Kidney (tissue), 22 donors: ENCODE measurements at places on chromosomes 5 and 9. TPM values are rescaled to one million over a fixed set of nuclear protein-coding genes. Genes with fewer than 3 reads are reported as not detected.

The GZMA gene
- polyA plus RNA-seq = 2.2 TPM

DNA sequence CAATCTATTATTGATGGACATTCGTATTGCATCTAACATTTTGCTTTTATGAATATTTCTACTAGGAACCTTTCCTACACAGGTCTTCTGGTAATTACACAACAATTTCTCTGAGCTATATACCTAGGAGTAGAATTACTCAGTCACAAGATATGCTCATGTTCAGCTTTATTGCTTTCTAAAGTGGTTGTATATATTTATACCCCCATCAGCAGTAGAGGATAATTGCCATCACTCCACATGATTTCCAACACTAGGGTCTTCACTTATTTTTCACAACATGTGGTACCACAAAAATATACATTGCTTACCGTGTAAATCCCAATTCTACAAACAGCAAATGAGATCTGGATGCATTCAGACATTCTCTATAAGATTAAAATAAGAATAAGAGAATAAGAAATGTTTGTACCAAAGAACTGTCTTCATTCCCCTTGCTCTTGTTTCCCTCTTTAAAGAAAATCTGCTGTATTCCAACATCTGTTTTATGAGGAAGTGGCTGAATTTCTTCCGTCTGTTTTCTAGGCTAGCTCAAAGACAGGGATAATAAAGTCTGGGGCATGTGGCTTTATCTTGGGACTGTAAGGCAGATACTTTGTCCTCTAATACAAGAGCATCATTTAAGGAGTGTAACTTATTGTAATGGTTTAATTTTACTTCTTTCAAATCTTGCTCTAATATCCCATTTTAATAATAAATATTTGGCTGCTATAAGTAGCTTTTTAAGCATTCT lies 28.2 kb downstream of the ARL15 start:
- no peak for DNase-seq

The LHX3 gene
- not detected for polyA plus RNA-seq

DNA sequence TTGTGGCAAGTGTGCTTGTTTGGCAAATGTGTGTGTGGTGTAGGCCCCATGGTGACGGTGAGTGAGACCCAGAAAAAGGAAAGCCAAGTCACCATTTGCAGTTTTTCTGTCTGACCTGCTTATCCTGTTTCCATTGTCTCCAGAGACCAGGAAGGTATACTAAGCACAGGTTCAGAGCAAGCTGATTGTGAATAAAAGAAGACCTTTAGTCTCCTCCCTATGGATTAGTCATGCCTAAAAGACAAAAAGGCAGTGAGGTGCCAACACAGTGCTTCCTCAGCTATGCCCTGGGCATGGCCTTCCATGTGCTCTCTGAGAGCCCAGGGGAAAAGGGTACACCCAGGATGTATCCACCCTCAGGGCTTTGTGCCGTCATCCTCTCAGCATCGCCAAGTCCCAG lies 49.2 kb upstream of the SHOC1 start:
- no peak for DNase-seq

- no peak for DNase-seq
Measured at GRCh38 chr5:30413540-30413939, 779.9 kb upstream of the CDH6 start.

- peak; percentile 69 for DNase-seq
Measured at GRCh38 chr9:1100945-1101344, 50.8 kb downstream of the DMRT2 start.

DNA sequence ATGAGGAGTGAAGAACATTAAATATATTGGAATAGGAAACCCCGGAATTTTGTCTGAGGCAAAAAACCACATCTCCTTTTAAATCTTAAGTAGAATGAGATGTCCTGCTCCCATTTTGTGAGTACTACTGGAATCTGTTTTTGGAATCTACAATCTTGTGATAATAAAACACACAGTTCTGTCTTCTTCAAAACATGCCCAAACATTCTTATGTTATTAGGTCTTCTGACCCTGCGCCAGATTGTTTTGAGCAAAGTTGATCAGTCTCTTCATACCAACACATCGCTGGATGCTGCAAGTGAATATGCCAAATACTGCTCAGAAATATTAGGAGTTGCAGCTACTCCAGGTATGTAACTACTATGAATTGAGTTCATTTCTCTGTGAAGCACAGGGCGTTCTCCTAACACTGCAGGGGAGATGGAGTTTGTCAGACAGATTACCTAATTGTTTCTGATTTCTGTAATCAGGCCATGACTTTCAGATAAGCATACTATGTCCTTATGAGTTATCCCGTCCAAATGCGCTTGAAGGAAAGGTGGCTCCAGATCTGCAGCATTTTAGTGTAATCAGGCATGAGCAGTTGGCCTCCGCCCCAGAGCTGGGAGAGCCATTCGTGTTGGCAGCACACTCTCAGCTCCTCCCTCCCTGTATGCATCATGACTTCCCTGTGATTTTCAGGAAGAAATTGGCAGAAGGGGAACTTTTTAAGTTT lies 88.0 kb downstream of the NLN start:
- no peak for DNase-seq

GRCh38 chr5:68245319-68245718 lies 29.8 kb downstream of the PIK3R1 start:
- DNase-seq = no peak

The DMGDH gene
- 39.7 TPM for polyA plus RNA-seq

GRCh38 chr9:128818099-128818838 lies at the start of gene ENDOG:
Gene ENDOG, plus strand, starts transcription at chr9:128818500. Its CDS starts 185 bp downstream, at chr9:128818685.
- DNase-seq = peak; percentile 98

- DNase-seq = no peak
Measured at GRCh38 chr5:143828710-143829109, 16.7 kb downstream of the HMHB1 start.

GRCh38 chr5:112142769-112143270 lies 276.3 kb downstream of the EPB41L4A start:
- no peak for DNase-seq

The OGN gene
- 2.0 TPM for polyA plus RNA-seq

DNA sequence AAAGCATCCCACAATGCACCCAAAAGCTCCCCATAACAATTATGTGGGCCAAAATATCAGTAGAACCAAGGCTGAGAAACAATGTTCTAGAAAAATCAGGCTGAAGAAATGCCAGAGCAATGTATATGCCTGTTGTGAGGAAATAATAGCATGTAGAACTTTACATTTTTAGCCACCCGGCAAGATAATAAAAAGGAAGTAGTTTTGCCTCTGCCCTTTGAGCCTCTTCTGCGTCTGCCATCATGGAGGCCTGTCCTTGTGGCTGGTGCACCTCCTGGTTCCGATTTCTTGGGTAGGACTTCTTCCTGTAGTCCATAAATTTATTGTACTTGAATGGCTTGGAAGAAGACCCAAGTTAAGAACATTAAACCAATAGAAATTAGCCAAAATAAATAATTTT lies 38.9 kb upstream of the TNFAIP8 start:
- no peak for DNase-seq

GRCh38 chr5:150582241-150583109 lies 58.0 kb upstream of the SYNPO start:
- peak; percentile 88 for DNase-seq

DNA sequence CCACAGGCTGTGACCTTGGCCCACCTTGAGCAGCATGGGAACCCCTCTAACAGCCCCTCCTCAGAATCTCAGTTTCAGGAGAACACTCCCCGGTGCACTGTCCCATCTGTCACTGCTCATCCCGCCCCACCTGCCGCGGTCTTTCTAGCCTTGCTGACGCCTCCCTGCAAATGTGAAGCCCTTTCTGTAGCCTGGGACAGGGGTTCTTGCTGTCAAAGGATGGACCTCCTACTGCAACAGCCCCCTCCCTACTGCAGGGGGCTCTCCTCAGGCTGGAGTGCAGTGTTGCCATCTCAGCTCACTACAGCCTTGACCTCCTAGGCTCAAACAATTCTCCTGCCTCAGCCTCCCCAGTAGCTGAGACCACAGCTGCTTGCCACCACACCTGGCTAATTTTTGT lies 20.0 kb downstream of the OR2V1 start:
- no peak for DNase-seq

DNA sequence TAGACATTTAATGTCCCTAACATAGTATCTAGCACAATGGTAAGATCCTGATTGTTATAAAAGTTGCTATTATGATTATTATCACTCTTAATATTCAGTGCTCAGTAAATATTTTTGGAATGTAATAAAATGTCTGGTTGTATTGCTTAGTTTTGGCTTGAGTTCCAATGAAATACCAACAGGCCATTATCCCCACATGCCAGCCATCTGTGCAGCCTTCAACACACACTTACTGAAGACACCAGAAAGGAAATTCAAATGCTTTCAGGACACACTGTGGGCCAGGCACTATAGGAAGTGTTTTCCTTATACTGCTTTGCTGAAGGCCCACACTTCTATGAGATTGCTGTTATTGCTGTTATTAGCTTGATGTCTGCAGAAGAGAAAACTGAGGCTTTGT lies 157.5 kb downstream of the TRIM32 start:
- DNase-seq = no peak

The PHF24 gene
- 0.09 TPM for polyA plus RNA-seq

DNA sequence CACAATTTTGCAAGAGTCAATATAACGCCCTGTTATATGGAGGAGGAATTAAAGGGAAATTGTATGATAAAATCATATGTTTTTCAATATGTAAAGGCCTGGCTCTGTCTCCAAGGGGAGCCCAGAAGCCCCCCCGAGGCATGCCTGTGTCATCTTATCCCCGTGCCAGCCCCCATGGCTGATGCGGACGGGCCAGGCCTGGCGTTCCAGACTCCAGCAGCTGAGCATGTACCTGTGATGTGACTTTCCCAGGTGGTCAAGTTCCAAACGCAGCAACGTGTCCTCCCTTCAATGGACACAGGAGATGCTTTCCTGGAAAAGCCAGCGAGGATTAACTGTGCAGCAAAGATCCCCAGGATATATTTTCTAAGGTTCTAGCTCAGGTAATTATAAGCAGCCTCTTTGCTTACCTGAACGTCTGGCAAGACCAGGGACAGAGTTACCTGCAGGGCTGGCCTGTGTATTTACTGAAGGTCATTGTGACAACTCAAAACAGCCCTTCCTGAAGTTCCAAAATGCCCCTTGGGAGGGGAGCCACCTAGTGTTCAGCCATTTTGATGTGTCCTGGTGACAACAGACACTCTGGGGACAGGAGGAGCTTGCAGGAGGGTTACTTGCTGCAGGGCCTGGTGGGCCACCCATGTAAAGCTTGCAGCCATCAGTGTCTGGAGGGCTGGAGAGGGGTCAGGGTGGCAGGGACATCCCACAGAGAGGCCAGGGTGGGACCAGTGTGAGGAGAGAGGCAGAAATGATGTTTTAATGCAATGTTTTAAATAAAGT lies 53.3 kb upstream of the RNU6ATAC start:
- DNase-seq = peak; percentile 35

DNA sequence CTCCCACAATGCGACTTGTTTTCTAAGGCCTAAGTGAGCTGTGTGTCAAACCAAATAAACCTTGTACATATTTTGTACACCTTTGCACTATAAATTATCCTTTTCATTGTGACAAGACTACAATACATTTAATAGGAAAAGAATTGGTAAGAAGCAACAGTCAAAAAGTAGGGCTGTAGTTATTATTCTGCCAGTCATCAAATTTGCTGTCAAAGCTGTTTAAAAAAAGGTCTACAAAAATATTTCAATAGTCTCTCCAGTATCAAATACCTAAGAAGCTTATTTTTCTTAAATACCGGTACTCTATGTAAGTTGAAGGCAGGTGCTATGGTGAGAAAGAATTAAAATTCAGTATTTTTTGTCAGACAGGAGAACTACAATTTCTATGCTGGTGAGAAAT lies 40.5 kb downstream of the TLE1 start:
- DNase-seq = no peak

- no peak for DNase-seq
Measured at GRCh38 chr9:17875886-17876285, 297.0 kb downstream of the SH3GL2 start.

The GPR151 gene
- not detected for polyA plus RNA-seq

The IFNA21 gene
- polyA plus RNA-seq = not detected

GRCh38 chr9:135039266-135039870 lies 48.1 kb upstream of the OLFM1 start:
- DNase-seq = no peak

The LRRC19 gene
- polyA plus RNA-seq = 17.6 TPM

GRCh38 chr9:123365881-123366528 lies 10.0 kb downstream of the CRB2 start:
- DNase-seq = peak; percentile 35

GRCh38 chr9:93662016-93662638 lies 85.7 kb downstream of the PHF2 start:
- no peak for DNase-seq

The WNT8A gene
- not detected for polyA plus RNA-seq

The NSG2 gene
- 0.41 TPM for polyA plus RNA-seq

- DNase-seq = no peak
Measured at GRCh38 chr5:137888466-137888862, 793 bp upstream of the PKD2L2 start.

The SWI5 gene
- 67.8 TPM for polyA plus RNA-seq

- no peak for DNase-seq
Measured at GRCh38 chr5:1974081-1974480, 91.4 kb upstream of the IRX4 start.

- no peak for DNase-seq
Measured at GRCh38 chr5:12805165-12805698, 901.0 kb upstream of the CTNND2 start.

DNA sequence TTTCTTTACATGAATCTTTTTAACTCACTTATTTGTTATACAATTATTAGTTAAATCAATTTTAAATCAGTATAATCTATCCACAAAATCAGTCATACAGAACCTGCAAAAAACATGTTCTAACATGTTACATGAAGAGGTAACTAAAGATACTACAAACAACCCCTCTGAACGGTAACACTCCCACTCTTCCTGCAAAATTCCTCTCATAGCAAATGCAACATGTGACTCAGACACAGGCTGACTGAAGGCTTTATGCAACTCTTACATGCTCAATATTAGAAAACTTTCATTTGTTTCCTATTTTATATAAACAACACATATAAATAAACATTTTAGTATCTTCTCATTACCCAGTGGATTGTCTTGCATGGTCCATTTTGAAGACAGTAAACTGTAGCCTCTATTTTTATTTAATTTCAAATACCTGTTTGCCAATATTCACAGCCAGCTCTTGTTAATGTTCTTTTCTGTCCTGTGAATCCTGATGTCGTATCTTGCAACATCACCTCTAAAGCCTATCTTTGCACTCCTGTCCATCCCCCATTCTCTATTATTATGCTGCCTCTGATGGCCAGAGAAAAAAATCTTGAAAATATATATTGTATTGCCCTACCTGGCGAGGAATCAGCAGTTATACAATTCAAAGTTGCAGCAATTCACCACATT lies 100.5 kb upstream of the CCDC152 start:
- DNase-seq = no peak

- DNase-seq = no peak
Measured at GRCh38 chr5:143141652-143142051, 261.8 kb downstream of the NR3C1 start.

DNA sequence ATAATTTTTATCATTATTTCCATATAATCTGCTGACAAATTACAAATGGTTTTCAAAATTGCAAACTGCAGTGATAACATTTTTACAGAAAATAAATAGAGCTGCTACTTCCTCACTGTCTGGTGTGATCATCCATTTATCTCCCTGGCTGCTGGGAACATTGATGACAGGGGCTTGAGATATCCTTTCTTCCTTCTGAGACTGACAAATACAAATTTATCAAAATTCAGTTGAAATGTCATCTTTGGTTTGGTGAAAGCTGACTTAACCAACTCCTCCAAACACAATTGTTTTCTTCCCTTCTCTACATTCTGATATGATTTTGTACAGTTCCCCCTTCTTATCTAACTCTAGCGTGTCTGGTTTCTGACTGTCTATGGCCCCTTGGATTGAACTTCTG lies 611.8 kb upstream of the KLF4 start:
- no peak for DNase-seq

The CAVIN4 gene
- 0.24 TPM for polyA plus RNA-seq

The RPP25L gene
- polyA plus RNA-seq = 73.8 TPM

GRCh38 chr5:137605411-137605810 lies 106.3 kb upstream of the SPOCK1 start:
- peak; percentile 65 for DNase-seq
